ENCODE measurements at places on chromosomes 16 and 17.

DNA sequence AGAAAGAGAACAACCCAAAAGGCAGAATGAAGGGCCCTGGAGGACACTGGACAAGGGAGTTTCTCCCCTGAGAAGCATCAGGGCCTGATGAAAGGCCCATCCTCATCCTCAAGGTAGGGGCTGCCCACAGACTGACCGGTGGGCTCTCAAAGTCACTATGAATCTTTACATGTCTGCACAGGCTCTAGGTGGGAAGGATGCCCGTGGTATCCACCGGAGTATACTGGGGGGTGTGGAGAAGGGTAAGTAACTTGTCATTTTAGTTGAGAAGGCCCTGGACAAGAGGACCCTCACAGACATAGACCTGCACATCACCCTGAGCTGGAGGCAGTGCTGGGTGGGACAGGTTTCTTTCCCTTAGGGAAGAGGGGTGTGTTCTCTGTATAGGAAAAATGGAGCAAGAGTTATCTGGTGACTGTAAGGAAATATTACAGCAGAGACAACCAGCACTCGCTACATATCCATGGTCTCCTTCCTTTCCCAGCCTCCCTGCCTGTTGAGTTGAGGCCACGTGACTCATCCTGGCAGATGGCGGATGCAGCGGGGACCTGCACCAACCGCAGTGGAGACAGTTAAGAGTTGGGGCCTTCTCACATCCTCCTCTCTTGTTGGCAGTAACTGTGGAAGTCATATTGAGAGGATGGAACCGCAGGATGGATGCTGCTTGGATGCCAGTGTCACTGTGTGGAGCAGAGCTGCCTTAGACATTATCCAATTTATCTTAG, 45.6 kb upstream of the KCNJ12 start:
- no peak for DNase-seq

DNA sequence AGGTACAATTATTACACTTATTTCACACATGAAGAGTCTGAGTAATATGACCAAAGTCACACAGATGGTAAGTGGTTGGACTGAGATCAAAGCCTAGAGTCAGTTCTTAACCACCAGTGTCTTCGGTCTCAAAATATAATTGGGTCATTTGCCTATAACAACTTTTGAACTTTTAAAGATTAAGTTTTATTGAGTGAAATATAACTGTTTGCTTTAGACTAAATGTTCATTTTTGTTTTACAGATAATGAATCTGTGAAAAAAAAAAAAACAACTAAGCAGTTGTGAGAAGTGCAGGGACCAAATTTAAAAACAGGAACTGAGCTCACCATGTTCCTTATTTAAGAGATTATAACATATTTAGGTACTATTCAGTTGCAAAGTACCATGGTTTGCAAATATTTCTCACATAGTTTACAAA, 150.1 kb downstream of the ITFG1 start:
- no peak for DNase-seq

GRCh38 chr17:81159611-81160265, 5.6 kb upstream of the PVALEF start:
- DNase-seq: no peak

DNA sequence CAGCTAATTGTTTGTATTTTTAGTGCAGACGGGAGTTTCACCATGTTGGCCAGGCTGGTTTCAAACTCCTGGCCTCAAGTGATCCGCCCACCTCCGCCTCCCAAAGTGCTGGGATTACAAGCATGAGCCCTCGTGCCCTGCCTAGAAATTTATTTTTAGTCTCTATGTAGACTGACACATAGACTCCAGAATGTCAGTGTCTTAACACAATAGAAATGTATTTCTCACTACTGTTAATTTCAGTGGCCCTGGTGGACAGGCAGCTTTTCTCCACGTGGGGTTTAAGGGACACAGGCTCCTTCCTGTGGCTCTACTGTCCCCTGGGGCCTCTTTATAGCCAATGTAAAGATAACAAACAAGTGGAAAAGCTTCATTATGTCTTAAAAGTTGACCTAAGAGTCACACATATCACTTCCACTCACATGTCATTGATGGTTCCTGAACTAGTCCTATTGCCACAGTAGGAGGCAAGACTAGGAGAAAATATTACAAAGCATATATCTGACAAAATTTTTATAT, 43.8 kb downstream of the COPRS start:
- DNase-seq: no peak

DNA sequence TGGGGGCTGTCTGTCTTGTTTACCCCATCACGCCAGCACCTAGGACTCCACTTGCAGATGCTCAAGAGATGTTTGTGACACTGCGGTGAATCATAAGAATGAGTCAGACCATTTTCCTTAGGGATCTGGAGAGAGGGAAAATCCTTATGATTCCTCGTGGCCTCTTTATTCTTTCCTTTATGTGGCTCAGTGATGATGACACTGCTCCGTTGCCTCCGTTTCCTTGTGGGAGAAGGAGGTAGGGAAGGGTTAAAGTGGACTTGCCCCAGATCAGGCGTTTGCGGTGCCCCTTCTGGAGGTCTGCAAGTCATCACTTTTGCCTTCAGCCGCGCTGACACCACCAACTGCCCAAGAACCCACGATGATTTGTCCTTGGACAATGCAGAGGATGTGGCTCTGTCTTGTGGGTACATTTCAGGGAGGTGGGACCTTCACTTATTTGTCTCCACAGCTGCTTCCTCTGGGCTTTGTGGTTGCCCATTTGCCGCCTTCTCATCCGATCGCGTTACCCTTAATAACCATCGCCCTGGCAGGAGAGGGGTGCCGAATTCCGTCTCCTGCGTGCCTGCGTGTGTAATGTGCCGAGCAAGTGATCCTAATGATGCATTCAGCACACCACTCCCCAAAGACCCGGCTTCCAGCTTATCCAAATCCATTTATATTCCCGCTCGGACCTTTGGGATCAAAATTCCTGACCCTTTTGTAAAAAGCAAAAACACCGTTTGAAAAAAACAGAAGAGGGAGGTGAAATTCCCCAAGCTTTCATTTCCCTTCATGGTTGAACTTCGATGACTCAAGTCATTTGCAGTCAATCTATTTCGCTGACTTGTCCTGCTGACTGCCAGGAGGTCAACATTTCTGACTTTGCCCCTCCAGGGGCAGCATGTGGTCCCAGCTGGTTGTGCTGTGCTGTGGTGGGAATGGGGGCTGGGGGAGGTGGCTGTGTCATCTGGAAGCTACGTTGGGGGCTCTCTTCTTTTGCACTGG, 87.2 kb upstream of the IRX3 start:
- DNase-seq: no peak

- no peak for DNase-seq
Measured at GRCh38 chr16:55832773-55833691, at the start of gene CES1. CES1 (minus strand) TSS chr16:55833096; CDS start chr16:55833055, 41 bp downstream.

DNA sequence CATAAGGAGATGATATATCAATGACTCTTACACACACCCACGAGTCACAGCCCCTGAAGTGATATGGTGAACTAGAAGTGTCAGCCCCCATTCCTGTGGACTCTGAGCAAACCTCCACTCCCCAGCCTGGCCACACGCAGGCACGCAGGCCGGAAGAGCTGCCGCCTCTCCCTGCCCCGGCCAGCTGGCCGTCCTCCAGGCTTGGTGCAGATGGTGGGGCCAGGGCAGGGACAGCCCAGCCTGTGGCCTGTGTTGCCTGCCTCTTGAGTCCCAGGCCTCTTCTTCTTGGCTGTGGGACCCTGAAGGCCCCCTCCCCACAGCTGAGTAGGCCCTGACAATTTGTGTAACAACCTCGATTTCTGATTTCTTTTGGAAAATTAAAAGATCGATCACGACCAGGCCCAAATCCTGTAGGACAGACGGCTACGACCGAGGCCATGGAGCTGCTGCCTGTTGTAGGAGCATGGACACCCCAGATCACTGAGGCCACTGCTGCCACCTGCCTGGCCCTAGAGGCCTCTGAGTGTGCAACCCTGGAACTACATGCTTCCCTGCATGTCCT, 10.0 kb upstream of the MPRIP start:
- no peak for DNase-seq

GRCh38 chr17:53687324-53687723, 135.4 kb upstream of the KIF2B start:
- DNase-seq: no peak

- no peak for DNase-seq
Measured at GRCh38 chr16:49533422-49533821, 159.8 kb downstream of the C16orf78 start.
